Kidney epithelial cell (primary cell): ENCODE measurements at places on chromosomes 13 and 19. TPM values are rescaled to one million over a fixed set of nuclear protein-coding genes. Genes with fewer than 3 reads are reported as not detected.

- no peak for DNase-seq
Observed at GRCh38 chr13:108850691-108851090, 221.3 kb downstream of the MYO16 start.

GRCh38 chr13:69603144-69603853 is 504.3 kb upstream of the ATXN8OS start:
- DNase-seq = no peak

GRCh38 chr13:79485014-79485811 is 4.3 kb downstream of the NDFIP2 start:
- peak; percentile 84 for DNase-seq

OR7D2 gene
- 0.41 TPM in 1 of 2 replicates, not detected in the other for total RNA-seq

DNA sequence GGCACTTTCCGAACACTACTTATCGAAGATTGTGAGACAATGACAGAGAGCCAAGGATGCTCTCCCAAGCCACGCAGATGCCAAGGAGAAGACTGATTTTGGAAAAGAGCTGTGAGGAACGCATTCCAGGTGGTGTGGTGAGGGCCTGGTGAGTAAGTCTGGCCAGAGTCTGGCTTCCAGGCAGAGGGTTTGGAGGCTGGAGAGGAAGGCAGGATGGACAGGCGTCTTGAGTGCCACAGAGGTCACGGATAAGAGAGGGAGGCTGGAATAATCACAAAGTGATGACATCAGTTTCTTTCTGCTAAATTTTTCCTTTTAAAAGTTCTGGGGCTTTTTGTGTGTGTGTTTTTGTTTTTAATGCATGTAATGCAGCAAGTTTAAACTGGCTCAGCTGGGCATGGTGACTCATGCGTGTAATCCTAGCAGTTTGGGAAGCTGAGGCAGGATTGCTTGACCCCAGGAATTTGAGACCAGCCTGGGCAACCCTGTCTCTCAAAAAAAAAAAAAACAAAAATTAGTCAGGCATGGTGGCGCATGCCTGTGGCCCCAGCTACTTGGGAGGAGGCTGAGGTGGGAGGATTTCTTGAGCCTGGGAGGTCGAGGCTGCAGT is 235.1 kb downstream of the NALCN start:
- no peak for DNase-seq

- no peak for DNase-seq
Observed at GRCh38 chr13:33411312-33411711, 125.8 kb upstream of the STARD13 start.

- DNase-seq = no peak
Observed at GRCh38 chr13:87954091-87954490, 282.9 kb downstream of the SLITRK5 start.

DNA sequence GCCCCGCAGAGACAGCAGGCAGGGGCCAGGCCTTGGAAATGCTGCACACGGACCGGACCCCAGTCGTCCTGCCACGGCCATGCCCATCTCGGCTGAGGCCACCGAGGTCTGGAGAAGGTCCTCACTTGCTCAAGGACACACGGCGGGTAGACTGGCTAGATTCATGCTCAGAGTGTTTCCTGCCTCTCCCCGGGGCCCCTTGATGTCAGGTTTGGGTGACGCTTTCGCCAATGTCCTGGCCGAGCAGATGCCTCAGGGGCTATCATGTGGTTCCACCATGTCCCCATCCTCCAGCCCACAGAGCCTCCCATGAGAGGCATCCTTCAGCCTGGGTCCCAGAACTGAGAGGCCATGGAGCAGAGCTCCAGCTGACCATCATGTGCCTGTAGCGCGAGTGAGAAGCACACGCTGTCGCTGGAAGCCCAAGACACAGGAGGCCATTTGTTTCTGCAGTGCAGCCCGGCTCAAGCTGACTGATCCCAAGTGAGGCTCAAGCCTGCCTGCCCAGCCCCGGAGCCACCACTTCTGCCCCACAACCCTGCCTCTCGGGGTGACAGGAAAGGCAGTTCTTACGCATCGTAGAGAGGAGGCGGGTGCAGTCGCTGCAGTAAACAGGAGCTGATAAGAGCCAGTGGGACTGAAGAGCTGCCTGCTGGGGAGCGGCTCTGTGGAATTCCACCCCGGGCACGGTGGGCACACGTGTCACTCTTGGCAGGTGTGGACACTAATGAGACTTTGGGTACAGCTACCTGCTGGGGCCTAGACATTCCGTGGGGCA is 53.9 kb upstream of the GAS6 start:
- DNase-seq = no peak

DNA sequence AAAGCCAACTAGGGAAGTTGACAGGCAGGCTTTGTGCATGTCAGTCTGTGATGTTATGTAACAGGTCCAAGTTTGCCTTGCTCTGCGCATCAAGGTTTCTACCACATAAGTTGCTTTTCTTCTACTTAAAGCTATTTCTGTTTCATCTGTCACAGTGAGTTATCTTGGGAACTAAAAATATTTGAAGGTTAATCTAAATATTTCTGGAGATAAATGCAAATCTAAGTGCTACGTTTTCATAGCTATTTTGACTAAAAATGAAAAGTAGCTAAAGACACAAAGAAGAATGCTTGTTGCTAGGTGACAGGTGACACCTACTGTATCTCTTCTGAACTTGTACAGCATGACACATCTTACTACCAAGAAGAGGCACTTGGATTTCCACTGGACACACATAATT is 135.6 kb downstream of the KLF12 start:
- no peak for DNase-seq

DNA sequence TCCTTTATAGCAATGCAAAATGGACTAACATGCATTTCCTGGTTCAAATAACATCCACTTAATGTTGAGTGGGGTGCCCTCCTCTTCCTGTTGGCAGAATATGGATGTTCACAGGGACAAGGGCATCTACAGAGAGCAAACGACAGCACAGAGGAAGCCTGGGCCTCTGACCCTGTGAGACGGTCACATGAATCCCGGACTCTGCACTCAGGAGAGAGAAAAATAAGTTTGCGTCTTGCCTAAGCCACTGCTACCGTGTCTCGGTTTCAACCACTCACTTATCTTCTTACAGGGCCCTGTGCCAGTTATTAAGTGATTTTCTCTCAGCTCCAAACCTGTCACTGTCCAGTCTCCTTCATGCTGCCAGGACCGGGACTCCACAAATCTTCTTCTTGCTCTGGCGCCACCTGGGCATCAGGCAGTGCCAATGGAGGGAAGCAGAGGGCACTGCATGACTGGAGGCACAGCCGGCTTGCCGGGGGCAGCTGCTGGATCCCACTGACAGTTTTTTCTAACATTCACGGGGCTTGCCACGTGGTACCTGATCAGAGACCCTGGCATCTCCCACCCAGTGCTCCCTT is 11.8 kb downstream of the LIG1 start:
- no peak for DNase-seq

DNA sequence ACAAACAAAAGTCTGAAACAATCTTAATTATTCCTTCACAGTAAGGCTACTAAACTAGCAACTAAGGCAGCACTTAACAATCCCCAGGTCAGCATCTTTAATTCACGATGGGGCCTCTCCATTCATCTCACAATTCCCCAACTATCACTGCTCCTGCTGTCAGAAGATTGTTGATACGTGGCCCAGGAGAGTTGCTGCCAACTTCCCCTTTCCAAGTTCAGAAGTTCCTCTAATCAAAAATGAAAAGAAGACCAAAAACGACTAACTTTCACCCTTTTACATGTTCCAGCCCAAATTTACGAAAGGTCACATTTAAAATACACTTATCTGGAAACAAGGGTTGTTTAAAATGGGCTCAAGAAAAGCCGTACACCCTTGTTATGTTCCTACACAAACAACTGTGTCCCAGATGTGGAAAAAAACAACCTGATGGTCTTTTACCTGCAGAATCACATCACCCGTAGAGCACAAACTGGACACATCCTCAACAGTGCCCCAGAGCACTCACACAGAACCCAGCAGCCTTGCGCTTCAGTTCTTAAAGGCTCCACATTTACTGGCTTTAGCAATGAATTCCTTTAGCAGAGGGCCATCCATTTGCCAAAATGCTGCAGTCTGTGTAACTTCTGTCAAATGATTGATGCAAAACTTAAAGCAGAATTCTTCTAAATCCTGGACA is 38.0 kb downstream of the PHF11 start:
- DNase-seq = no peak

GRCh38 chr13:107254392-107254791 is 686.5 kb upstream of the ARGLU1 start:
- DNase-seq = no peak

GRCh38 chr13:20780317-20780716 is 6.6 kb upstream of the EEF1AKMT1 start:
- no peak for DNase-seq

GRCh38 chr13:40377783-40378182 is 288.7 kb downstream of the FOXO1 start:
- DNase-seq = peak; percentile 26
